ENCODE measurements at places on chromosomes 3 and 15.
A peak's percentile ranks its signal among the peaks of the same experiment; 100 is the strongest.

DNA sequence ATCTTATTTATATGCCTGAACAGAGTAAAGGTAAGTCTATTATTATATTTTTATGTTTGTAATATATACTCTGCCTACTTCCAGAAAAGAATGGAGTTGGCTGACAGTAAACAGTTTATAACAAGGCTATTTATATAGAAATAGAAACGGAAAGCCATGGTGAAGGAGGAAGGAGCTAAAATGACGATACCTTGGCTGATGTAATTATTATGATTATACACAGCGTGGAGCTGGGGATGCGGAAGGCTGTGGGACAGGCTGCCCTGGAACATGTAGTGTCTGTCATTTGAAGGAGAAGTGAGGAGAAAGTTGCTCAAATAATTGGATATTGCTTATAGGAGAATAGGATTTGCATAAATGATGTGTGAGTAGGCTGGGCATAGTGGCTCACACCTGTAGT, 37.8 kb downstream of the CEMIP start:
- no peak for DNase-seq

DNA sequence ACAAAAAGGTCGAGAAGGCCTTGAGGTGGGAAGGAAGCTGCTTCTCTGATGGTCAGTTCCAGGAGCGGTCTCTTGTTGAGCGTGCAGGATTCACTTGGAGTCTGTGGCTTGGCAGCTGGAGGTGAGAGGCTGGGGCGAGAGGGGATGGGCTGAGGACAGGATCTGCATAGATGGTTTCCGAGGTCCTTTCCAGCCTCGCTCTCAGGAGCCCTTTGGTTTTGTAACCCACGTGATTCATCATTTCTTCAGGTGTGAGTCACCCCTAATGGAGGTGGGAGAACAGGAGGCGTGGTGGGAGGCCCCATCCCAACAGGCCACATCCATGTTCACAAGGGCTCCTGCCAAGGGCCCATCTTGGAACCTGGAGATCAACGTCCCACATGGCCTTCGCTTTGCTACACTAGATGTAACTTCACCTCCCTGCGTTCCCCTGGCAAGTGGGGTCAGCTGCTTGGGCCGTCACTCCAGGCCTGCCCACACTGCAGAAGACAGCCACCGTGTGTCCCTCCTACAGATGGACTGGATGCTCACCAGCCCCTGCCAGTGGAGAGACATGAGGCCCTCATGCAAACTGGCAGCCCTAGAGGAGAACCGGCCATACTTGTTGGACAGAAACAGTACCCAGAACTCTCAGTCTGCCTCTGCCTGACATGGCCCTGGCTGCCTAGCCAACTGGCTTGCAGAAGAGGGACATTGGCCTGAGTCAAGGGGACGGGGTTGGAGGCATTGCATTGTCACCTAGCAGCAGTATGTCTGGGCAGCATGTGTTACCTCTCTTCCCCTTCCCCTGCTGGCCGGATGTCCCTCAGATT, 1.6 kb upstream of the PCSK6 start:
- DNase-seq = no peak

GRCh38 chr3:106255870-106256248, 387.0 kb upstream of the CBLB start:
- DNase-seq = no peak

DNA sequence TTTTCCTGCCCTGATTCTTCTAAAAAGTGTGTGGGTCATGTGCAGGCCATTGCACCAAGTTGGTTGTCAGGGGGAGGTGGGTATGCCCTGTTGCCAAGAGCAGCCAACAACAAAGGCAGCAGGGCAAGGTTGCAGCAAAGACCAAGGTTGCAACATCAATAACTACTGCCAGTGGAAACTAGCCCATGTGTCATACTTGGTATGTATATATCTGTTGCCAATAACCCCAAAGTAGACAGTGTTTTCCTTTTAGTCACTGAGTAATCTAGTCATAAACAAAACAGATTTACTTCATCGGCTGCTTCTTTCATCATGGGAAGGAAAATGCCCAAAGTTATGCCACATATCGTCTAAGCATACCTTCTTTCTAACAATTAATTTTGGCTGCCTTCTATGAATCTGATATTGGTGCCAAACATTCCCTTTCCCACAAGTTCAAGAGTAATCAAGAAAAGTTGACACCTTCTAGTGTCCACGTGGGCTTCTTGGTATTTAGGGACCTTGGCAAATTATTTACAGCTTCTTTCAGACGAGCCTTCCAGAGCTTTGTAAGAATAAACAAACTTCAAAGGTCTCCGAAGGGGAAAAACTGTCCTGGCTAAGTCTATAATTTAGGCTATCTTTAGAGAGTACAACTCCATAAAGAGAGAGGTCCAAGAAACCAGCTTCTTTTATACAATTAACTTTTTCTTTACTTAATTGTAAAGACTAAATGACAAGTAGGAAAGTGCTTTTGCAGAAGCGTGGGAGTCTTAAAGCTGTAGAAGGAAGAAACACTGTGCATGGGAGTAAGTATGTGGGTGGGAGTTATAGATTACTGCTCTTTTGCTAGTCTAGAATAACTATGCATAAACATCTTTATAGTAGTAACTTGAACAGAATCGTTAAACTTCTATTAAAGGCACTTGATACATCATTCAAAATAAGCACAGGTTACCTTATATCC, 10.0 kb upstream of the MBNL1 start:
- DNase-seq = peak; percentile 99

- DNase-seq = peak; percentile 91
Measured at GRCh38 chr15:32683906-32684584, 33.8 kb upstream of the GREM1 start.

Data from epithelial cell of proximal tubule (primary cell).